ENCODE measurements at places on chromosomes 3 and 15.

GRCh38 chr3:54713455-54713854 is 214.4 kb downstream of the LRTM1 start:
- no peak for DNase-seq

DNA sequence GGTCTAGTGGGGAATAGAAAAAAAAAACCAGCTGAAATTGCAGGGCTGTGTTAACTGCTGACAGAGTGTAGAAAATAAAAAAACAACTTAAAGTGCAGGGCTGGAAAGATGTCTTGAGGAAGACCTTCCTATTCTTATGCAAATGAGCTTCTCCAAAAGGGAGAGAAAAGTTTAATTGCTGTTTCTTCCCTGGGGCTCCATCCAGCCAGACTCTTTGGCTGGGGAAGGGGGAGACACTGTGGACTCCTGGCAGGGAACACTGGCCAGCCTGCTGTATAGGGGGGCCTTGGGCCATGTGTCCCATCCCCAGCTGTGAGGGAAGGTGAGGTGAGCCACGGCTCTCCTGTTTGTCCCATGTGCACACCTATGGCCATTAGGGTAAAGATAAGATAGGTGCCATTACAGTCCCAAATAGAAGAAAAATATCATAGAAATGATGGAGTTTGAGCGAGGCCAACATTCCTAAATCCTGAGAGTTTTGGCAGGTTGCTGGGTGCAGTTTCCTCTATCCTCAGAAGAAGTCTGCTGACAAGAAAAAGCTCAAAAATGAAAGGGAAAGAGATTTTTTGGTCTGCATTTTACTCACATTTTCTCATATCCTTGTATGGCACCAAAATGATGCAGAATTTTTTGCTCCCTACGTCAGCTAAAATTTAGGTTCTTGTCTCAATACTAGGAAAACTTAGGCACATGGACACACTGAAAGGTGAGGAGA is 901.7 kb downstream of the PLOD2 start:
- DNase-seq = no peak

DNA sequence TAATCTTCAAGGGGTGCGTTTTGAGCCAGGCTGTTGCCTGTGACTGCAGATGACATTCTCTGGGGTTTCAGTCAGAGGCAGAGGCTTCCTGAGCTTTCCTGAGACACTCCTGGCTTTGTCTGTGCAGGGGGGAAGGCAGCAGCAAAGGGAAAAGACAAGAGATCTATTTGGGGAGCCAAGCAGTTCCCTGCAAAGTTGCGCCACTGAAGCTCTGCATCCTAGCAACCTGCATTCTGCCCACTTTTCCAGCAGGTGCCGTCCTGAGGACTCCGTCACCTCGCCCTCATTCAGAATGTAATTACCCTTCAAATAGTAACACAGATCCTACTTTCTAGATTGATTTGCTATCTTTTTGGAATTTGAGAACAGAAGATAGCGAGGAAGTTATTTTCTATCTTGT is 1.9 kb upstream of the TMEM158 start:
- DNase-seq = no peak

DNA sequence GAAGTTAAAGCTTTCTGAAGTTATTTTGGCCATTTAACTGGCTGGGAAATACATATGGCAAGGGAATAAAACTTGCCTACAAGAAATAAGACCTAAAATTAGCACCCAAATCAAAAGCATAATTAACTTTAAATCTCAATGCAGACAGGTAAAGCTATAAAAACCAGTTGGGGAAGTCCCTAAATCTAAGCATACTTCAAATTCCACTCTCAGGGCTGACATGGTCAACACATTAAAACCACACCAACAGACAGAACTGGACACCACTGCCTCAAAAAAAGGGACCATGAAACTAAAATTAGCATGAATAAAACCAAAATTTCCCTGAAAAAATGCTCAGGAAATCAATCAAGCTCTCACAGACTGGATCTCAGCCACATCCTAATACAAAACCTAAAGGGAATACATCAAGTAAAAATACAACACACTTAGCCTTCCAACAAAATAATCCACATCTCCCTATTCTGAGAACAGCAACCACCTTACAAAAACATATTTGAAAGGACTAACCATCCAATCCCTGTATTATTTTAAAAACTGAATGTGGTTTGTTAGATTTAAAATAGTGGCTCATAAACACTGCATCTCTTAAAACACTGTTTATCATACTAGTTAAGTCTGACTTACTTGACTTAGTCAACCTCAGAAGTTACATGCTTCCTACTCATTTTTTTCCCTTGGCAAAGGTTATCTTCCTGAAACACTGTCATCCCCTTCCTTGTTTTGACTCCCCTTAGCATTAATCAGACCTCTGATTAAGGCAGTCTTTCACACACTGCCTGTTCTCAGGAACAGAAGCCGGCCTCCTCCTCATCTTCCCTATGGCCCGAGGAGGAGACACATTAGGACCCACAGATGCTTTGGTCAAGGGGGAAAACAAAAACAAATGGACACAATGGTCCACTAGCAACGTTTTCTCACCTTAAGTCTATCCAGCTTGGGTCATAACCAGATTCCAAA is 8.3 kb downstream of the TRA2B start:
- no peak for DNase-seq

GRCh38 chr3:114450008-114450596 is 156.3 kb downstream of the TIGIT start:
- no peak for DNase-seq

DNA sequence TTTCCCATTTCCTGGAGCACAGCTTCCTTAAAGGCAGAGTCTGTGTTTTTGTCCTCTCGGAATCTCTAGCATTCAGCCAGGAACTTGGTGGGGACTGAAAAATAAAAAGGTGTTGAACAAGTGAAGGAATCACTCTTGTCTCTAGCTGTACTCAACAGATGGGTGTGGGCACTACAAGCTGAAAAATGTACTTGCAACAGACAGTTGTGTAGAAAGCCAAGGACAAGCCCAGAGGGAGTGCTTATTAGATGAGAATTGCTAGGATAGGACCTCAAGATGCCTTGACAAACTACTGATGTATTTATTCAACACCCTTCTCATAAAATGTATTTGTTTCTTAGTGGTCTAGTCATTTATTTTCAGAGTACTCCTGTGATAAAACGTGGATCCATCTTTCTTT is 95.1 kb downstream of the CHCHD6 start:
- DNase-seq = no peak

DNA sequence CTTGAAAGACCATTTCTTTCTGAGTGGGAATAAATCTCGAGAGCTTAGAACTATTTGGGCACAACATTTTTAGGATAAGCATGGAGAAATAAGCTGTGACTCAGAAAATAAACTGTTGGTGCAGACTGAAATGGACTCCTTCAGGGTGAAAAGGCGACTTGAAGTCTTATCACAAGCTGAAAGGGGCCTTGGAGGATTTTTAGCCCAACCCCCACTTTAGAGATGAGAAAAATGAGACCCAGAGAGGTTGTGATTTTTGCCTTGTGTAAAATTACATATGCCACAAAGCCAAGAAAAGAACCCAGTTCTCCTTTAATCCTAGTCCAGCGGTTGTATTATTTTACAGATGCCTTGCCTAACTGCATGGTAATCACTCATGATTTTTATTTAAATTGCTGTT is 1.5 kb downstream of the ATP1B3 start:
- DNase-seq = no peak

DNA sequence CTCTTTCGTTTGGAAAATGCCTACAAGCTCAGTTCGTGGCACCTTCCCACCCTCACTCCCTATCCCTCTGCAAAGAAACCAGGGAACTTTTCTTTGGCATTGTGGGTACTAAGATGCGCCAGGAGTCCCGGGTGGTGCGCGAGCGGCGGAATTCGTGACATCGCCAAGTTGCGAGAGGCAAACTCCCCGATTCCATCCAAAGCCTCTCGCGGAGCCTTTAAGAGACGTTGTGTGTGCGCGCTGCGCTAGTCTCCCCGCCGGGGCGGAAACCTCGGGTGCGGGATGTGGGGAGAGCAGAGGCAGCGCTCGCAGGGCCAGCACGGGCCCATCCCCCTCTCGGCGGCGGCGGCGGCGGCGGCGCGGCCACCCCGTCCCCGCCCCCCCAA is 443 bp upstream of the NR2F2 start:
- DNase-seq = no peak

DNA sequence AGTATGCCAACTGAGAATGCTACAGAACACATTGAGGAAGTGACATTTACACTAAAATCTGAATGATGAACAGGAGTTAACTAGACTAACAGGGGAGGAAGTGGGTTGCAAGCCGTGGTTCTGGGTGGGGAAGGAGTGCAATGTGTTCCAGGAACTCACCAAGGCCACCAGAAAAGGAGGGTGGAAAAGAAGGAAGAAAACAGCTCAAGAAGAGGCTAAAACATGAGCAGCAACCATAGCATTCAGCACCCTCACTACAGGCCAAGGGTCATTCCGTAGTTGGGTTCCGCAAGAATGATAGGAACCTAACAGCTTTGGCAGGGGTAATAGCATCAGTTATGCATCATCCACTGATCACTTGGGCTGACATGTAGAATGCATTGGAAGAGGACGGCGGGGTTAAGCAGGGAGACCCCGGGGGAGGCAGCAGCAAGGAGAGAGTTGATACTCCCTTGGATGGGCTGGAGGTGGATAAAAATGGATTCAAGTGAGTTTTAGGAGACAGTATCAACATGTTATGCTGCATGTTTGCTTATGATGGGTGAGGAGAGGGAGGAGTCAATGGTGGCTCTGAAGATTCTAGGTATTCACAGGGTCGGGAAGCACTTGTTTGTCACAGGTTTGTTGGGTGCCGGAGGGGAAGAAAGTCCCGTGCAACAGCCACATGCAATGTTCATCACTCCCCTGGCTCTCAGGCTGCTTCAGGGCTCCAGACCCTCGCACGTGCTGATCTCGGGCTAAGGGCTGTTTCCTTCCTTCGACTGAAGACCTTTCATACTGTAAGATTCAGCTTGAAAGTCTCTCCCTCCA is 53.2 kb downstream of the LIPC start:
- DNase-seq = no peak

GRCh38 chr3:101253396-101253795 is 67.0 kb downstream of the IMPG2 start:
- DNase-seq = no peak

- no peak for DNase-seq
Observed at GRCh38 chr3:144105542-144105941, 133.9 kb downstream of the DIPK2A start.

DNA sequence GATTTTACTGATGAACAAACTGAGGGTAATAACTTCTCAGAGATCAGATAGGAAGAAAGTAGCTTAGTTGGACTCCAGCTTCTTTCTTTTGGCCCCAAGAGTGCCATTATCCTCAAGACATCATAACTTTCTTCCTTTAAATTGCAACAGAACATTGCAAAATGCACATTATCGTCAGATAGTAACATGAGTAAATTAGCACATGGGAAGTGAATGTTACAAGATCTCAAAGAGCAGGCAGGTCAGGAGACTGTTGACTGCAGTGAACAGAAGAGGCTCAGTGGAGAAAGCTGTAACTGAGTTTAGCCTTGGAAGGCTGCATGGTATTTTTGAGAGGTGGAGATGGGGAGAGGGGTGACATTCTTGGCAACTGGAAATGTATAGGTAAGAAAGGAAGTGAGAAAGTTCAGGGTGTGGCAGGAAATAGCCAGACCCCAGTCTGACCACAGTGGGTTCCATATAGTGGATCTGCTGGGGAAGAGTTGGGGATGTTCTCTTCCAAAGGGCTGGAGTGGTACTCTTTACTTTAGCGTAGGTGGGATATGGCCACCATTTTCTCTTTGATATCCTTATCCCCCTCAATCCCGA is 307.7 kb downstream of the RPLP1 start:
- no peak for DNase-seq

- no peak for DNase-seq
Observed at GRCh38 chr15:101359365-101359947, 64.4 kb upstream of the SNRPA1 start.

GRCh38 chr15:34019369-34019990 is 19.5 kb downstream of the AVEN start:
- no peak for DNase-seq

GRCh38 chr3:52404391-52404790 is 40.5 kb downstream of the SEMA3G start:
- DNase-seq = no peak

GRCh38 chr15:68231102-68231818 is 1.7 kb upstream of the CLN6 start:
- no peak for DNase-seq

DNA sequence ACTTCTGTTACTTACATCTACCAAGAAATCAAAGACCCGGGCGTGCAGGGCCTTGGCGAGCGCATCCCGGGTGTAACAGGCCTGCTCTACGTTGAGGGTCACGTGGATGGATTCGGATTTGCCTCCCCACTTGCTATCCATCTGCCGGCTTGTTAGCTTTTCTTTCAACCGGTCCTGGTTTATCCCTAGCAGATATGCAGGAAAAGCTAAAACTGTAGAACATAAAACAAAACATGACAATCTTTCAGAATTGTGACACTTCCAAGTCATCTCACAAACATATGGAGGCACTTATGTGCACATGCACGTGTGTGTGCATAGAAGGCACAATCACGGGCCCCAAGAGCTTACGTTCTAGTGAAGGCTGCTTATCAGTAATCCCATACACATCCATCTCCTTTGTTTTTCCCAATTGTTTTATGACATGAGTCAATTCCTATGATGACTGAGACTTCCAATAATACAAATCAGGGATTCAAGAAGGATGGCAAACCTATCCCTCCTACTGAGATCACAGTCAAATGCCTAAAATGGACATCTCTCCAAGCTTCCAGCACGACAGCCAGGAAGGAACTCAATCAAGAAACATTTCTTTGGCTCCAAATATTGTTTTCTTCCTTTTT is 11.3 kb downstream of the LDHAL6B start:
- no peak for DNase-seq

- no peak for DNase-seq
Observed at GRCh38 chr3:3309887-3310286, 130.4 kb upstream of the CRBN start.

- no peak for DNase-seq
Observed at GRCh38 chr3:38565339-38566214, 69.4 kb downstream of the EXOG start.

DNA sequence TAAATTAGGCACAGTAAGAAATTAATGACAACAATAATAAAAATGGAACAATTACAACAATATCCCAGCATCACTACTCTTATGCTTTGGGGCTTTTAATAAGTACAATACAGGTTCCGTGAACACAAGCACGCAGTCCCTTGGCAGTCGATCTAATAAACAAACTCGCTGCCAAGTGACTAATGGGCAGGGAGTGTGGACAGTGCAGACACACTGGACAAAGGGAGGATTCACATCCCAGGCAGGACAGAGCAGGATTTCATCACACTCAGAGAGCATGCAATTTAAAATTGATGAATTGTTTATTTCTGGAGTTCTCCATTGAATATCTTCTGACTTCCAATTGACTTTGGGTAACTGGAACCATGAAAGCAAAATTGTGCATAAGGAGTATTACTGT is 524.1 kb upstream of the CFAP20DC start:
- no peak for DNase-seq

GRCh38 chr15:61634837-61635236 is 405.7 kb upstream of the RORA start:
- no peak for DNase-seq

- no peak for DNase-seq
Observed at GRCh38 chr3:189606774-189607173, 24.4 kb upstream of the TP63 start.

DNA sequence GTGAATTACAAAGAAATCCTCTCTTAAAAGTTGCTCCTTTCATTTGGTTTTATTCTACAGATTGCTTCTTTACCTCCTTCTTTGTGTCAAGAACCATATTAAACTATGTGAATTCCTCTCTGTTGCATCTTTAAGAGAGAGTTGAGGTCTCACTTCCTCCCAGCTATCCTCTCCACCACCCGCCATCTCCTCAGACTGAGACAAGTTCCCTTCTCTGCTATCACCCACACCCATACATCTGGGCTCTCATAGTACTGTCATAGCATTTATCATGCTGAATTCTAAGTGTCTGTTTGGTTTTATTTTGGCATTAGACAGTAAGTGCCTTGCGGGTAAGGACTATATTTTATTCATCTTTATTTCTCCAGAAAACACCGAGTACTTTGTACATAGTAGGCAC is 54.2 kb downstream of the B3GALNT1 start:
- no peak for DNase-seq

Data from non-pigmented ciliary epithelial cell (primary cell).